Activated CD8-positive, alpha-beta T cell treated with anti-CD3 and anti-CD28 coated beads, Interleukin-2, amount 10 ng/mL, durations not matched to agents 7 days and 5 days (primary cell): ENCODE measurements at places on chromosomes 4 and X. TPM values are rescaled to one million over a fixed set of nuclear protein-coding genes. Genes with fewer than 3 reads are reported as not detected.

DNA sequence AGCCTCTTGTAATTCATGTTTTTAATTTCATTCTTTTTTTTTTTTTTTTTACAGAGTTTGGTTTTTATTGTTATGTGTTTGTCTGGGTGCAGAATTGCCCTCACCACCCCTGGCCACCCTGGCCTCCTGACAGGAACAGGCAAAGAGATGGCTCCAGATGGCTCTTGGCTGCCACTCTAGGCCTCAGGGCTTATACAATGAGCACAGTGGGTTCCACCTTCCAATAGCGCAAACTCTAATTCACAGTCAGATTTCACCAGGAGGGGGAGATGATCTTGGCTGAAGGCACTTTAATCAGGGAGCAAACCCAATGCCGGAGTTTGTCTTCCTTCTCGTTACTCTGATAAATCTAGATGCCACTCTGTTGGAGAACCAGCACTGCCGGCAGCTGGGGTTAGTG is 24.8 kb downstream of the CPE start:
- H3K4me1 ChIP-seq: no peaks in the 10 kb centered on the region
- no peak for DNase-seq
- H3K27ac ChIP-seq: no peak overlapping the region

- peaks cover 37% of the 10 kb centered on the region for H3K4me1 ChIP-seq
- H3K27me3 ChIP-seq: no peaks in the 10 kb centered on the region
- H3K27ac ChIP-seq: peak overlapping the region; percentile 41
- H3K4me3 ChIP-seq: no peak overlapping the region
Measured at GRCh38 chr4:36269533-36270173, 11.8 kb upstream of the DTHD1 start.

- H3K4me3 ChIP-seq: no peak overlapping the region
- H3K4me1 ChIP-seq: no peaks in the 10 kb centered on the region
- DNase-seq: no peak
Measured at GRCh38 chr4:41455206-41455605, 82.8 kb upstream of the LIMCH1 start.

GRCh38 chrX:116272322-116272721 is 101.8 kb downstream of the AGTR2 start:
- H3K27me3 ChIP-seq: no peaks in the 10 kb centered on the region
- H3K27ac ChIP-seq: no peak overlapping the region
- H3K4me3 ChIP-seq: no peak overlapping the region

DNA sequence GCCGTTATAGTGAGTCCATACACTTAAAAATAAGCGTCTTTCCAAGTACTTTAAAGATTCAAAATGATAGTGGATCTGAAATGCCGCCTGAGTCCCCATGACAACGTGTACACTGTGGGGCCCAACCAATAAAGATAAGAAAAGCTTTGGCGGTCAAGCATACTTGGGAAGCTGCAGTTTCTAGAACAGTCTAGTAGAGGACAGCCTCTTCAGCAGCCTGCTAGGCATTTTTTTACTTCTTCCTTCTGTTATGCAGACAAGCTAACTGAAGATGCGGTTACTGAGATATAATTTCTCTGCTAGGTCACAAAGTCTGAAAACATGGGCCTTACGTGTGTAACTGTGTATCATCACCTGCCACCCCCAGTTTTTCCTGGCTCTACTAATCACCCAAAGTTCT is 402 bp upstream of the UPRT start:
- DNase-seq: no peak
- peaks cover 14% of the 10 kb centered on the region for H3K36me3 ChIP-seq
- no peaks in the 10 kb centered on the region for H3K27me3 ChIP-seq

DNA sequence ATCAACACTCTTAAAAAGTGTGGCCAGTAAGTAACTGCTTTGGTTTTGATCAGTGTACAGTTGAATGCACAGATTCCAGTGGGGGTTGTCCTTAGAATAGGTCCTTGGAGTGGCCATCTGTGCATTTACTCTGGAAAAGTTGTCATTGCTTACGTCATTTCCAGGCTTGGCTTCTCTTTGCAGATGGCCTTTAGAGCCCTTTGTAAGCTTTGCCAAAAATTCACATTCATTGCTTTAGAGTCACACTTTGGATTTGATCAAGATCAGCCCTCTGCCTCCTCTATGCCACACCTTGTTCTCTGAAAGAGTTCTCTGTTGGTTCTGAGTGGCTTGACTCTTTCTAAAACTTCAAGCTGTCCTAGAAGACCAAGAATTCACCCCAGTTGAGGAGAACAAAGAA is 83.9 kb downstream of the MAMLD1 start:
- H3K36me3 ChIP-seq: no peaks in the 10 kb centered on the region
- no peak overlapping the region for H3K27ac ChIP-seq

DNA sequence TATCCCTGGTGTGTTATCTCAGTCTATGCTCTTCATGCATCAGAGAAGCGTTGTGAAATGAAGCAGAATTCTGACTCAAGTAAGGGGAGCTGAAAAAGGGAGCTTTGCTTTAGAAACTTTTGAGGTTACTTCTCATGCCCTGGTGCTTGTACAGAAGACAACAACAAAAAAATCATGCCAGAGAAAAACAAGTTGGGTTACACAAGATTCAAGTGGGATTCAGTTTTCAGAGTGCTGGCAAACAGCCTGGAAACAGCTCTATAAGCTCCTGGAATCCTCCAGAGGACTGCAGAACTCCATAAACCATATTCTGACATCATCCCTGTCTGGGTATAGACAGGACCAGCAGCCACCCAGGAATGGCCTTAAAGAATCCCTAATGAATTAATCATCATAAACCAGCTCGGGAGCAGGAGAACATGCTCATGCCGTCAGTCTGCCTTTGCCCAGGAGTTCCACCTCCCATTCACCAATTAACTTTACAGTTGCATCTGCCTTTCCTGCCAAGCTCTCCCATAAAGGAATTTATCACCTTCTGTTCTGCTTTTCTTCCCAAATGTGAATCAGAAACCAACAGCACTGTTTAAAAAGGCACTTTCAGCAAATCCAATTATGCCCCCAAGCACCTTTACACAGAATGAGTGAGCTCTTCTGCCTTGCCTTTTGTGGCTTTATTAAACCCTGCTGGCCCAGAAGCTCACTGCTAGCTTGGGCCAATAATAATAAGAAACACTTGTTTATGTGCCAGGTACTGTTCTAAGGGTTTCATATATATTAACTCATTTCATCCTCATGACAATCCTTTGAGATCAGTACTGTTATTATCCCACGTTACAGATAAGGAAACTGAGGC is 54.5 kb upstream of the FBXW7 start:
- peaks cover 28% of the 10 kb centered on the region for H3K27me3 ChIP-seq
- H3K4me3 ChIP-seq: no peak overlapping the region
- no peaks in the 10 kb centered on the region for H3K36me3 ChIP-seq
- no peak overlapping the region for H3K27ac ChIP-seq
- H3K4me1 ChIP-seq: peaks cover 9% of the 10 kb centered on the region

GRCh38 chr4:168585168-168586091 is 88.6 kb downstream of the PALLD start:
- peak; percentile 39 for DNase-seq
- H3K4me1 ChIP-seq: no peaks in the 10 kb centered on the region
- no peak overlapping the region for H3K27ac ChIP-seq

GRCh38 chr4:173333658-173334084 is 487 bp downstream of the HMGB2 start:
- H3K4me3 ChIP-seq: peak overlapping the region; percentile 97
- H3K27me3 ChIP-seq: no peaks in the 10 kb centered on the region
- peaks cover 40% of the 10 kb centered on the region for H3K4me1 ChIP-seq
- peaks cover 47% of the 10 kb centered on the region for H3K36me3 ChIP-seq
- no peak for DNase-seq

- H3K27me3 ChIP-seq: no peaks in the 10 kb centered on the region
- H3K27ac ChIP-seq: no peak overlapping the region
- H3K36me3 ChIP-seq: no peaks in the 10 kb centered on the region
- DNase-seq: no peak
- H3K4me3 ChIP-seq: no peak overlapping the region
- no peaks in the 10 kb centered on the region for H3K4me1 ChIP-seq
Measured at GRCh38 chr4:3681191-3681590, 85.0 kb upstream of the ADRA2C start.

DNA sequence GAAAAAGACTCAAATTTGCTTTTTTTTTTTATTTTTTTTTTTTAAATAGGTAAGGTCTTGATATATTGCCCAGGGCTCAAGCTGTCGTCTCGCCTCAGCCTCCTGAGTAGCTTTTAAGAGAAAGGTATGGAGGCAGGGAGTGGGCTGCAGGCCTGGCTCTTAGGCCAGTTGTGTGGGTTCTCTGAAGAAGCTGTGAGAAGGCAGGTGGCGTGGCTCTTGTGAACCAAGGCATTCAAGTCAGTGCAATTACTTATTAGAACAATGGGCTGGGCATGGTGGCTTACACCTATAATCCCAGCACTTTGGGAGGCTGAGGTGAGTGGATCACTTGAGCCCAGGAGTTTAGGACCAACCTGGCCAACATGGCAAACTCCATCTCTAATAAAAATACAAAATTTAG is 244.0 kb upstream of the SFRP2 start:
- no peak overlapping the region for H3K27ac ChIP-seq
- no peaks in the 10 kb centered on the region for H3K4me1 ChIP-seq

DNA sequence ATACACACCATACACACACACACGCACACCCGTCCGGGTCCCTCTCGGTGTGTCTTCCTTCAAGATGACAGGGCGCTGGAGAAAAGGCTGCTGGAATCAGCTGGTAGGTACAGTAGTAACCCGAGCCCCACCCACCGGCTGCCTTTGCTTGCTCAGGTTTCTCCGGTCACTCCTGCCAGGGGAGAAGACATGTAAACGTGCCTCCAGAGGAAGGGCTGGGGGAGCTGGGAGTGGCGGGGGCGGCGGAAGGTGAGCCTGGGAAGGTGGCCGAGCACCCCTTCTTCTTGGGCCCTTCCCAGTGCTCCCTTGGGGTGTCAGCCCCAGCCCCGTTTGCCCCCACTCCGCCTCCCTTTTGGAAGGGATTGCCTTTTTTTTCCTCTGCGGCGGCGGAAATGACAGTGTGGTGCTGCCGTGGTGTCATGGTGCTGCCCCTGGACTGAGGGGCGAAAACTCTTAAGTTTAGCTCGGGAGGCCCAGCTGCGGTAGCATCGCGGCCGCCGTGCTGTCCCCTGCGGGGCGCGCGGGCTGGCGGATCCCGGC is at the start of gene MID2:
Gene MID2 (plus strand): TSS at position 169 of the 540 bp plus-strand sequence. CDS start 561 bp downstream, outside the sequence.
- peaks cover 9% of the 10 kb centered on the region for H3K4me1 ChIP-seq
- no peaks in the 10 kb centered on the region for H3K36me3 ChIP-seq
- H3K4me3 ChIP-seq: peak within 1 kb of the TSS; percentile 70

DNA sequence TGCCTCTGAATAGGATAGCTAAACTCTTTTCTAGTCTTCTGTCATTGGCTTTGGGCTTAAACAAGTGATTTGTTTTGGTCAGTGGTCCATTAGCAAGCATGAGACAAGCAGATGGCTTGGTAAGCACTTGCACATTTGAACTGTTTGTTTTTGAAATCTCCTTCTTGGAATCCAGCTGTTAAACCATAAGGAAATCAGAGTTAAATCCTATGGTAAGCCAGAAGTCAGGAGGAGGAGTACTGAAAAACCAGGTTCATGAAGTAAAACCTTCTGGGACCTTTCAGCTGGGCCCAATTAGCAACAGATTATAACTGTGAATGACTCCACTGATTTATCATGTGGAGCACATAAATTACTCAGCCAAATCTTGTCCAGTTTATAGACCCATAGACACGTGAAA is 1042.5 kb upstream of the PABPC4L start:
- H3K27me3 ChIP-seq: no peaks in the 10 kb centered on the region
- DNase-seq: no peak
- H3K4me3 ChIP-seq: no peak overlapping the region
- no peak overlapping the region for H3K27ac ChIP-seq
- no peaks in the 10 kb centered on the region for H3K36me3 ChIP-seq

GRCh38 chr4:55125087-55125721 is at the start of gene KDR:
TSS of gene KDR (minus strand) at chr4:55125595. CDS start at chr4:55125293, 302 bp downstream.
- no peak for DNase-seq
- peaks cover 37% of the 10 kb centered on the region for H3K27me3 ChIP-seq
- no peak within 1 kb of the TSS for H3K27ac ChIP-seq
- peaks cover 7% of the 10 kb centered on the region for H3K4me1 ChIP-seq

- H3K4me3 ChIP-seq: no peak overlapping the region
- no peaks in the 10 kb centered on the region for H3K36me3 ChIP-seq
- H3K27me3 ChIP-seq: peaks cover 13% of the 10 kb centered on the region
- no peak for DNase-seq
- H3K4me1 ChIP-seq: no peaks in the 10 kb centered on the region
Measured at GRCh38 chr4:120018786-120019185, 47.9 kb downstream of the MAD2L1 start.

- no peak overlapping the region for H3K4me3 ChIP-seq
- no peak overlapping the region for H3K27ac ChIP-seq
- no peaks in the 10 kb centered on the region for H3K27me3 ChIP-seq
- DNase-seq: no peak
- H3K36me3 ChIP-seq: no peaks in the 10 kb centered on the region
- H3K4me1 ChIP-seq: no peaks in the 10 kb centered on the region
Measured at GRCh38 chr4:61500883-61501282, 300.8 kb downstream of the ADGRL3 start.

The S100P gene
- total RNA-seq: 8.3 TPM

The CT45A10 gene
- total RNA-seq: not detected

The KANTR gene
- 11.6 TPM for total RNA-seq

The CENPVL1 gene
- not detected for total RNA-seq

The TENM3 gene
- not detected for total RNA-seq

The DAPP1 gene
- total RNA-seq: 16.7 TPM

The CXorf65 gene
- total RNA-seq: 12.7 TPM

The AIFM1 gene
- 47.6 TPM for total RNA-seq
